NCI-H510A treated with DMSO at 0.1 percent for 48 hours (cell line): ENCODE measurements at places on chromosomes 1 and 21.

DNA sequence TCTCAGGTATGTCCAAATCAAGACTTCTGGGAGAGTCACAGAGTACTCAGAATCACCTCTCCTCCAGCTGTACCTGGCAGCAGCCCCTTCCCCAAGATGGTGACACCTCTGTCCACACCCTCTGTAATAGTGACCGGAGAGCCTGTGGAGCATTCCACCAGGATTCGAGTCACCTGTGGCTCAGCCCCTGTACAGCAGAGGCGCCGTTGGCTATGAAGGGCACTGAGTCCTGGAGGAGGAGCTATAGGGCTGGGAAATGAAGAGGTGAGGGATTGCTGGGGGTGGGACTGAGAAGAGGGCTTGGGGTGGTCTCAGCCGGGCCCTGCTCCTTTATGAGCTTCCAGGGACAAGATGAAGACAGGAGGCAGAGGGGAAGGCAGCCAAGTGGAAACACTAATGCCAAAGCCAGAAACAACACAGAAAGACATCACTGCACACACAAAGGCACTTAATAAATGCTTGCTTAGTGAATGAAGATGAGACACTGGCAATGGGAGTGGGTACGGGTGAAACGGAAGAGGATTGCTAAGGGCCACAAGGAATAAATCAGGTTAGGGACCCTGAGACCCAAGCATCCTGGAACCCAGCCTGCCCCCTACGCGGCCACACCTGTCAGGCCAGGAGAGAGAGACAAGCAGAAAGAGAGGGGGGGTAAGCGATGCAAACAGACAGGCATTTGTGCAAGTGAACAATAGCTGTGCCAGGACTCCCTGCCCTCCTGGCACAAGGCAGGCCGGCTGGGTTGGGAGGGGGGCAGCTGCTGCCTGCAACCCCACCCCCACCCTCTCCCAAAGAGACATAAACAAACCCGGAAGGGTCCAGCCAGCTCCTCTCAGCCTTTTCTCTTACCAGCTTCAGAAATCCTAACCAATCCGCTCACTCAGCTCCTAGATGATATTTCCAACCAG is 3.9 kb downstream of the ARHGEF2 start:
- DNase-seq, result peak; percentile 14

DNA sequence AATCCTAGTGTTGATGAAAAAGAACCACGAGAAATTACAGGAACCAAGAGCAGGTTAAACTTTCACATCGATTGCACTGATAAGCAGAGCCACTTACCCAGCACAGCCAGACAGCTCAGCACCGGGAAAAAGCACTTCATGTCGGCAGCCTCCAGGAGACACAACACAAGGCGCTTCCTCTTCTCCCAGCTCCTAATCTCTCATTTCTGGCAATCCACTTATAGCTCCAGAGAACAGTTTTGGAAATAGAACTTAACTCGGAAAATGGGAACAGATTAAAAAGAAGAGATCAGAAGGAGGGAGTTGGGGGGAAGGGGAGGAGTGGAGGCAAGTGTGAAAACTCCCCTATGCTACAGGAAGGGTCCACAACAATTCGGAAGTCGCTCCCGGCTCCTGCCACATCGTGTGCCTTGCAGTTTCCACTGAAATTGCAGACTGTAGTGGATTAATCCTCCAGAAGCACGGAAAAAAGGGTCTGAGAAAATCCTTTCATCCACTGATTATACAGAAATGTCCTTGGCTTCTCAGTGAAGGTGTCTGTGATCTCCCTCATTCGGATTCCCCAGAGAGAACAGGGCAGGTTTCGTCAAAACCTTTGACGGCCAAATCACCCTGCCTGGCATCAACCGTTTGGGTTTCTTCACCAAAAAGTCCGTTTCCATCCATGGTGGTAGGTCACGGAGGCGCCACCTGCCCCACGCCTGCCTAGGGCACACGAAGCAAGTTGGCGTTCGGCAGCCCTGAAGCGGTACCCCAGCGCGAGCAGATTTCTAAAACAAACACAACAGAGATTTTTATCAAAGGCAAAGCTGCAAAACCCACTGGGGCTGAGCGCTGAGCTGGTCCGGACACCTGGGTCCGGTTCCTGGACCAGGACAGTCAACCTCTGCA is 1.1 kb downstream of the IGSF3 start:
- no peak for DNase-seq

- no peak for DNase-seq
Measured at GRCh38 chr1:92929461-92929860, 31.8 kb downstream of the DIPK1A start.

GRCh38 chr1:82704393-82704792 is 903.7 kb downstream of the ADGRL2 start:
- DNase-seq, result no peak

GRCh38 chr1:2582391-2582790 is 4.2 kb upstream of the PRXL2B start:
- no peak for DNase-seq

- no peak for DNase-seq
Measured at GRCh38 chr1:180224902-180225301, 5.2 kb upstream of the LHX4 start.

DNA sequence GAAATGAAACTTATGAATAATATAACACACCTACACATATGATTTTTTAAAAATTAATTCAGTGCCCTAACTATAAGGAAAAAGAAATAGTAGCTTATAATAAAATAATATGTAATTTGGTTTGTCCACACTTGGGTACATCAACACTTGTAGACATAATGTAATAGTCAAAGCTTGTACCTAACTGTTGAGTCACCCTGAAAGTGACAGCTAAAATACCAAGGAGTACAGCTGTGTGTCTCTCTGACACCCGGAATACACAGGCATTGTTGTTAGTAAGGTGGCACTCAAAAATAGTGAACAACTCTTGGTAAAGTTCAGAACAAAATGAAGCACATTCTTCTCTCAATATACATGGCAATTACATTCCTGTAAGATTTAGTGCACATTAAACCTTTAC is 243.4 kb downstream of the TRABD2B start:
- no peak for DNase-seq

- DNase-seq, result peak; percentile 53
Measured at GRCh38 chr1:212285685-212286555, 710 bp downstream of the PPP2R5A start.

DNA sequence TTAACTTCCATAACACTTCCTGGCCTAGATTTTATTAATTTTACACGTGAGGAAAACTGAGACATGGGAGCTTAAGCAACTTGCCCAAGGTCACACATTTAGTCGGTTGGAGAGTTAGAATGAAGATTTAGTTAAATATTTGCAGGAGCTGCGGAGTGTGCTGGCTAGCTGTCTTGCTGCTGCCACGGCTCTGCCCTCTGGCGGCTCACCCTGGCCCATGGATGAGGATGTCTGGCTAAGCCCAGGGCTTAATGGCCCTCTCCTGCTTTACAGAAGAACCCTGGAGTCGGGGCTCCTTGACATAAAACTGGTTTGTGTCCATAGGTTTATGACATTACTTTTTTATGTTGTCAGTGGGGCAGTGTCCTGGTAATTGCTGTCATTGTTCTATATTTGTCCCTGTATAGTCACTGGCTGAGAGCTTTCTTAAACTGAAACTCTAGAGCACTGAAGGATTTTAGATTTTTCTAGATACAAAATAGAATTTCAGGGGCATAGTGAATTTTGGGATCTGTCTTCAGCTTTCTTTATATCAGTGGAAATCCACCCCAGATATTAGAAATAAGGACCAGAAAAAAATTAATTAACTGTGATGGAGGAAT is 88.9 kb upstream of the WLS start:
- DNase-seq, result peak; percentile 85

GRCh38 chr1:229247871-229248270 is 23.0 kb upstream of the RAB4A start:
- DNase-seq, result no peak

DNA sequence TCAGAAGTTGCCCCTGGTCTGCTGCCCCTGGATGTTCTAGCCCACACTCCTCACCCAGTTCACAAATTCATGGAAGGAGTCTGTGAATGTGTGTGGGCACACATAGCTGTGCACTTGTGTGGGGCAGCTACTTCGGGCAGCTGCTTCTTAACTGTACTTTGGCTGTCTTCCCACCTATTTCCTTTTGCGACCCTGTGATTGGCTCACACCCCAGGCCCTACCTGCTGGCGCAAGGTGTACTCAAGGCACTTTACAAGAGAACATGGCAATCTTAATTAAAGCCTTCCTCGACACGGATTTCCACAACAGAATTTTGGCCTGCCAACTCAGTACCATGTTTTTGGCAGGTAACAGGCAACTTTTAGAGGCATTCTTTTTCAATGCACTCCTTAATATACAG is 86.5 kb upstream of the CTTNBP2NL start:
- DNase-seq, result no peak

GRCh38 chr1:37415611-37416244 is 58.7 kb upstream of the ZC3H12A start:
- no peak for DNase-seq

- DNase-seq, result no peak
Measured at GRCh38 chr1:156767879-156768604, 707 bp downstream of the PRCC start.

DNA sequence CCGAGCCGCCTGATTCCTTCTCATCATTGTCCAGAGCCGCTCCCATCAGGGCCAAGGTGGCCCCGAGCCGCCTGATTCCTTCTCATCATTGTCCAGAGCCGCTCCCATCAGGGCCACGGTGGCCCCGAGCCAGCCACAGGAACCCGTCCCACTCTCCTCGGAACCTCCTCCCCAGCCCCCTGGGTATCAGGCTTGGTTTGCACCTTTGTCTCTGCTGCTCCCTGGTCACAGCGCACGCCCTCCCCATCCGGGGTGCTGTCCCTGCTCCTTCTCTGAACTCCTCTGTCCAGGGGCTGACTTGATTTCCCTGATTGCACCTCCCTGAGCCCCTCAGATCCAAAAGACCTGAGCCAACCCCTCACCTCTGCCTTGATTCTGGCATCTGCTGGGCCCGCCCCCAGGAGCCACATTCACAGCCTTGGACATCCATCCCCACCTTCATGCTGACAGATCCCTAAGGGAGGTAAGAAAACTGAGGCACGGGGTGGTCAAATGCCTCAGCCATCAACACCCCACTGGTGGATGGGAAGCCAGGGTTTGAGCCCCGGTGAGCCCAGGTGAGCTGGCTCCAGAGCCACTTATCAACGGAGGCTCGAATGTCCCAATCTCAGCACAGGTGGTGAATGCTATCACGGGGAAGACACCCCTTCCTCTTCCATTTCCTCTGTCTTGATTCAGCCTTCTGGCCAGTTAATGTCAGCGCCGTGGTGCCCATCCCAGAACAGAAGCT is 25.6 kb upstream of the COL18A1 start:
- no peak for DNase-seq

DNA sequence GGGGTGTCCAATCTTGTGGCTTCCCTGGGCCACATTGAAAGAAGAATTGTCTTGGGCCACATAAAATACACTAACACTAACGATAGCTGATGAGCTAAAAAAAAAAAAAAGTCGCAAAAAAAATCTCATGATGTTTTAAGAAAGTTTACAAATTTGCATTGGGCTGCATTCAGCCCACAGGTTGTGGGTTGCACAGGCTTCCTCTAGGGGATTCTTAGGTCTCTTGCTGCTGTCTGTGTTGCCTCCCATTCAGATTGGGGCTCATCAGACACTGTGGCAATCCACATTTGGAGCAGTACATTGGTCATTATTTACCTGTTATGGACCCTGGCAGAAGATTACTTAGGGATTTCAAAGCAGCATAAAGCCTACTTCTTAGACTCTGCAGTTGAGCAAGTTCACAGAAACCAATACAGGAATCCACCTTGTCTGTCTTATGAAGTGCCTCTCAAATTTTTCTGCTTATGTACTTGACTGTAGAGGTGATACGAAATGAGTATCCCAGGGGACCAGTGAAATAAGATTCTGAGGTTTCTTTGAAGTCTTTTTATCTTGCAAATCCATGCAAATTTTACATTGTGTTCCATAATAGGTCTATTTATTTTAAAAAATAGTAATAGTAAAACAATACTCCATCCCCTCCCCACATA is 205.5 kb downstream of the RPS6KC1 start:
- no peak for DNase-seq

DNA sequence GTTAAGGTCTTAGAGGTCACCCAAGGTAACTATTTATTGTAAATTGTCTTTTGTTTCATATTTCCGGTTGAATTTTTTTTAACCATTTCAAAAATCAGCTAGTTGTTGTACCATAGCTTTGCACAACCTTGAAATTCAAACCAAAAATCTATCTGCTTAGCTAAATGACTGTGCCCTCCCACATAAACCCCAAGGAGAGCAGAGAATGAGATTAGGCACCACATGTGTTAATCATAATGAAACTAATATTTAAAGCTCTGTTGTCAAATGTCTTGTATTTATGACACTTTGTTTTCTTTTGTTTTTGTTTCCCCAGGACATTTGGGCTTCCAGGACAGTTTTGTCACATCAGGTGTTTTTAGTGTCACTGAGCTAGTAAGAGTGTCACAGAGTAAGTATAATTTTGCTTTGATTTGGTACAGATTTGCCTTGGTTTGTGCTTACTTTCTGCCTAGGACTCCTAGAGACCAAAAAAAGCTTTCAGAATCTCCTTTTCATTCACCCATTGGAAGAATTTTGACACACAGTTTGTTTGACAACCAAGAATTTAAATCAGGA is 249.9 kb downstream of the NFIA start:
- no peak for DNase-seq

GRCh38 chr21:27513825-27514224 is 546.9 kb upstream of the ADAMTS5 start:
- DNase-seq, result no peak

- DNase-seq, result no peak
Measured at GRCh38 chr1:20719871-20720620, 2.2 kb upstream of the KIF17 start.

GRCh38 chr1:180916012-180916770 is 3.5 kb downstream of the KIAA1614 start:
- DNase-seq, result no peak

DNA sequence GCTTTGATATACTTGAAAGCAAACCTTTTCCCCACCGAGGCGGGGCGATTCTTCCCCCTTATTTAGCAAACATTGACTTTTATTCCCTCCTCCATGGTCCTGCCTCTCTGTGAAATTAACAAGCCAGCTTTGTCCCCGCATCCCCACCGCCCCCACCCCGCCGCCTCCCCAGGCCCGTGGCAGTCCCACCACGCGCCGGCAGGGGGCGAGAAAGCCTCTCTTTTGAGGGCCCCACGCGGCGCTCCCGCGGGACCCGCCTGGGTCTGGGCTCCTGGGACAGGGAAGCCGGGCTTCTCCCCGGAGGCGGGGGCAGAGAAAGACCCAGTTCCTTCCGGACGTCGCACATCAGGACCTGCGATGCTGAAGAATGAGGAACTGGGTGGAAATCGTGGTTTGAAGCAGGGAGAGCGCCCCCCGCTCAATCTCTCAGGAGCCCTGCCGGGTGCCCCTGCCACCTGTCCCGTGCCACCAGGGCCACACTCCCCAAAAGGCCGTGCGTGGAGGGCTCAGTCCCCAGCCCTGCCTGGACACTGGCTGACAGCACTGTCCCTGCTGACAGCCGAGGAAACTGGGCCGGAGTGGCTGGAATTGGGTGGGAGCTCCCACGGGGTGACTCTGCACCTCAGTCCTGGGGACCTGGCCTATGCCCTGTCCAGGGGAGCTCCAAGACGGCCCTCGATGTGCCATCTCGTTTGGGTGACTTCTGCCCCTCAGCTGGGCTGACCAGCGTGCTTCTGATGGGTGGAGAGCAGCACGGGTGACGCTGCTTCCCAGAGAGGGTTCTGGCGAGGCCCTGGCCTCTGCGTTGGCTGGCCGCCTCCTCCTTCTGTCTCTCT is 8.6 kb upstream of the ACTRT2 start:
- DNase-seq, result no peak

GRCh38 chr1:95475686-95476457 is 241.9 kb downstream of the RWDD3 start:
- no peak for DNase-seq
